Left renal pelvis (tissue), 4 donors: ENCODE measurements at places on chromosomes 6 and 20. TPM values are rescaled to one million over a fixed set of nuclear protein-coding genes. Genes with fewer than 3 reads are reported as not detected.

DNA sequence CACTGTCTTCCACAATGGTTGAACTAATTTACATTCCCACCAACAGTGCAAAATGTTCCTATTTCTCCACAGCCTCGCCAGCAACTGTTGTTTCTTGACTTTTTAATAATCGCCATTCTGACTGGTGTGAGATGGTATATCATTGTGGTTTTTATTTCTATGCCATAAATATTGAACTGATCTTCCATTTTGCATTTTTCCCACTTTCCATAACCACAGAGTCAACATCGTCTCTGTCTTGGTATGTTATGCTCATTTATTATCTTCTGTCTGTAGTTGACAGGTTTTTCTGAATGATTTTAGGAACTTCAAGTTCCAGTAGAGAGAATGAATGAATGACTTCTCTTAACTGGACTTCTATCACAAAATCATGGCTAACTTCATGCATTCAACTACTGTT lies 259.8 kb downstream of the UST start:
- no peak for DNase-seq

DNA sequence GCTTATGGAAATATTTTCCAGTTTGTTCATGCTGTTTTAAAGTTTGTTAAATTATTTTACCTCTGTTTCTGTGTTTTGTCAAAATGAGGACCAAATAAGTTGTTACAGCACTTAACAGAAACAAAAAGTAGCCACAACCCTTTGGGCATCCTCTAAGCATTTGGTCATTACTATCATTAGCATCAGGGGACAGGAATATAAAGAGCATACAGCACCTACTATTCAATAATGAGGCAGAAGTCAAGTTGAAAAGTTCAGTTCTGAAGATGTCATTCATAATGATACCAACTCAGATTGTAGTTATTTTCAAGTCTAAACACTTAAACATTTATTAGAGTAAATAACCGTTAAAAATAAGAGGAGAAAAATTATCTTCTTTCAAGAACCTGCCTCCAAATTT lies 862.3 kb upstream of the FLRT3 start:
- no peak for DNase-seq

DNA sequence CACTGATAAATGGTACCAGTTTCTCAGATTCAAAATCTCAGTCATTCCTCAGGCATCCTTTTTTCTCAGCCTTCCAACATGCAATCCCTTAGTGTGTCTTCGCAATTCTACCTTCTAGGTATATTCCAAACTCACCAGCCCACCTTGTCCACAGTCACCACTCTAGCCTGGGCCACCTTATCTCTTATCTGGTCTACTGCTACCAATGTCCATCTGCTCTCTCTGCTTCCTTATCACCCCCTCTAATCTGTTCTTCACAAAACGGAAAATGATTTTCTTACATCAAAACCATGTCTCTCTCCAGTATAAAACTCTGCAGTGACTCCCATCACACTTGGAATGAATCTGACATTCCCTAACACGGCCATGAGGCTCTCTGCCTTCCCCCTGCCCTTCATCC lies 91.9 kb downstream of the PREP start:
- DNase-seq: no peak

DNA sequence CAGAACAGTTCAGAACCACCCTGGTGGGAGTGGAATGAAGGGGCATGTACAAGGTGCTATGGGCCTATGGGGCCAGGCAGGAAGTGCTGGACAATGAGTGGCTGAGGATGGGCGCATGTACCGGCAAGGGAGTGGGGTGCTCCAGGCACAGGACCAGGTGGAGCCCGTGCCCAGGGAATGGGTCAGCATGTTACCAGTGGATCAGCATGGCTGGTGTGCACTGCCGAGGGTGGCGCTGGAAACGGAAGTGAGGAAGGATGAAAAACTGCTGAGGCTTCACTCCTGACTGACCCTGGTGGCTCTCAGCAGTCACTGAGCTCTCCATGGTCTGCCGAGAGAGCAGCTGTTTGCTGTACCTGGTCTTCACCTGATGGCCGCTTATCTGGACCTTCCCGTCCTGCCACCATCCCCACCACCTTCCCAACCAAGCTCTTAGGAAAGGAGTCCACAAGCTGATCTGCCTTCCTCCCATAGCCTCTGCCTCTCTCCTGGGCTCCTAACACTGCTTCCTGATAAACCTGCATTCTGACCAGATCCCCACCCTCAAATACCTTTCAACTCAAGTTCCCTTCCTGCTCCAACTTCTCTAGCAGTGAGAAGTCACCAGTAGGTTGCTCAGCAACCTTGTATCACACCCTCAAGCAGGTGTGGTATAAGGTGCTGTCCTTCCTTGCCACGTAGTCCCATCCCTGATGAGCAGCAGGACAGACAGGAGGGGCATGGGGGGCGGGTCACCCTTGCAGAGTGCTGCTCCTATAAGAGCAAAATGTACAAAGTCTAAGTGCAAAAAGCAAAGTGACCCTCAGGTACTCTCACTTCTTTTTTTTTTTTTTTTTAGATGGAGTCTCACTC lies 7.1 kb downstream of the UQCC2 start:
- no peak for DNase-seq

SH3BGRL2 gene
- polyA plus RNA-seq: 40.6 TPM

DNA sequence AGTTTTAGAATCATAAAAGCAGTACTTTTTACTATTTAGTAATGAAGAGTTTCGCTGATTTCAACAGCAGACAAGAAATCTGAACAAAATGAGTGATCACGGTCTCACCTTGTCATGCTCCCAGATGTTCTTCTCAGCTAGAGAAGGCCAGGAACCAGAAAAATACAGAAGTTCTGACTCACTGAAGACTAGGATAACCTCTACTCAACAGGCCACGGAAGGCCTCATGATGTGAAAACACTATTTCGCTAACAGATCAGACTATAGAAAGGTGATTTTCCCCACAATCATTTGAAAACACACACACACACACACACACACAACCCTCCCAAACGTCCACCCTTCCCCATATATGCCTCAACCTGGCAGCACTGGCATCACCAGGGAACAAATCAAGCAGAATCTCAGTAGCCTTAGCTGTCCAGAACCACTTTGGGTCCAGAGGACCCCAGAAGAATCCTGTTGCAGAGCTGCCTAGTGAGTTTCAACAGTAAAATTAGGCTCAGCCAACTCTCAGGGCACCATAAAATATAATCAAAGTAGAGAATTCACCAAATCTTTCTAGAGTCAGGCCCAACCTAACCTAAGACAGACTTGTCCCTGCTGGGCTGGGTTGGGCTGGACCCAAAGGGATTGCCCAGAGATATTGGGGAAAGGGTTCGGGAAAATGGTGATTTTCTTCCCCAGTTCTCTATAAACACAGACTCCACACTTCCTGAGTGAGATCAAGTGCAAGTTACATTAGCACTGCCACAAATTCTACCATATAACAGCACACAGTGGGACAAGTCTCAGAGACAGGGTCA lies 7.9 kb downstream of the EXOC2 start:
- no peak for DNase-seq

SNX9 gene
- polyA plus RNA-seq: 38.6 TPM

- DNase-seq: no peak
Observed at GRCh38 chr6:53765270-53765669, 29.5 kb upstream of the LRRC1 start.

AGPAT4 gene
- 18.7 TPM for polyA plus RNA-seq

DNA sequence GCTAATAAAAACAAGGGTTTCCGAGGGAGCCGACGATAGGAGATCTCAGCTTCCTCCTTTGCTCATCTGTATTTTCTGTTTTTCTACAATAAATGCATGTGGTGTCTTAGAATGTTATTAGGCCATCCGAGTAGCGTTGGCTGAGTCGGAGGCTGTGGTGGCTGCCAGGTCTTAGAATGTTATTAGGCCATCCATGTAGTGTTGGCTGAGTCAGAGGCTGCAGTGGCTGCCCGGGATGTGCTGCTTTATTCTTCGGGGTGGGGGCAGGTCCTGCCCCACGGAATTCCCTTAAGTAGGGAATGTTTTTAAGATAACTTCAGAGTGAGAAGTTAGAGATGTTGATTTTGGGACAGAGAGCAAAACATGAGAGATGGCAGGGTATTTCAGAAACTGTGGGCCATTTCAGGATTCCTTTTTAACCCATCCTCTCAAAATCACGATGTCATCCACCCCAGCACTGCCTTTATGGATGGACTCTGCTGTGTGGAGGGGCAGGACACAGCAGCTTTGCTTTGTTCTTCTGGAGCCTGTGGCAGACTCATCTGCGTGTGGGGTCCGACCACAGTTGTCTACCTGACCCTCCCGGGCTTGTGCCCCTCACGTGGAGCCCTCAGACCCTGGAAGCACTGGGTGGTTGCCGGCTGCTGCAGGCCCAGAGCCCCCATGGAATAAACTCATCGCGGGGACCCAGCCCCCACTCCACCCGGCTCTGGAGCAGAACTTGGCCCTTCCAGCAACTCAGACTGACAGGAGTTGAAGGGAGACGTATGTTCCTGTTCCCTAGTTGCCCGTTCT lies 20.4 kb downstream of the OSBPL2 start:
- DNase-seq: no peak

GRCh38 chr6:148269386-148269785 lies 73.3 kb upstream of the SASH1 start:
- DNase-seq: no peak

DNA sequence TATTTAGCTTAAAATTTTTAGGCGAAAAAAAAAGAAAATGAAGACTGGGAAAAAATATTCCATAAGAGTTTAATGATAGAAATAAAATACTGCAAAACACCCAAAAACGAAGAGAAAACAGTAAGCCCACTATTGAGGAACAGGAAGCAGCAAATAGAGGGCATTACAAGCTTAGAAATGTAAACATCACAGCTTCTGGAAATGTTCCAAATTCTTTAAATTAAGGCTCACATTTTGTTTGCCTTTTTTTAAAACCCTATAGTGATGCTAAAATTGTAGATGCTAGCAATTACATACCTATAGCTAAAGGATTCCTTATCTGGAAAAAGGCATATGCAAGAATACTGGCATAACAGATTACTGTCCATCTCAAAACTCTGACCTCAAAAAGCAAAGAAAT lies 248.6 kb downstream of the KHDRBS2 start:
- no peak for DNase-seq
